ENCODE measurements at places on chromosomes 6 and 20.

DNA sequence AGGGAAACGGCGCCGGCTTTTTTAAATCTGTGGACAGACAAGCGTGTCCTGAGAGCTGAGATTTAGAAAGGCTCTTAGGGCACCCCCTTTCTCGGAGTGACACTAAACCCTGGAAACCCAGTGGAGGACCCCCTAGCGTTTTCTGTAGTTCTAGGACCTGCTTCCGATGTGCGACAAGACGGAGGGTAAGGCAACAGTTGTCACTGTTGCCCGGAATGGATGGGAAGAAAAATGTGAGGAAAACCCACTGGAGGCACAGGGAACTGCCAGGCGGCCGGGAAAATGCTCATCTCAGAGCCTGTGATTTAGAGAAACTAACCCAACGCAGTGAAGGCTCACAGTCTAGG, 551 bp upstream of the ATP5F1E start:
- DNase-seq: no peak

DNA sequence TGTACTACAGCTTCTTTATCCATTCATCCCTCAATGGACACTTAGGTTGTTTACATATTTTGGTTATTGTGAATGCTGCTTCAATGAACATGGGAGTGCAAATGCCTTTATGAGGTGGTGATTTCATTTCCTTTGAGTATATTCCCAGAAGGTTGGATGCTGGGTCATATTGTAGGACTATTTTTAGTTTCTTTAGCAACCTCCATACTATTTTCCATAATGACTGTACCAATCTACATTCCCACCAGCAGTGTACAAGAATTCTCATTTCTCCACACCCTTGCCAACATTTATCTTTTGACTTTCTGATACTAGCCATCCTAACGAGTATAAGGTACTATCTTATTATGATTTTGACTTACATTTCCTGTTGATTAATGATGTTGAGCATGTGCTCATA, 269.0 kb downstream of the C6orf118 start:
- DNase-seq: no peak

GRCh38 chr6:18328540-18328939, 58.6 kb upstream of the RNF144B start:
- DNase-seq: no peak

DNA sequence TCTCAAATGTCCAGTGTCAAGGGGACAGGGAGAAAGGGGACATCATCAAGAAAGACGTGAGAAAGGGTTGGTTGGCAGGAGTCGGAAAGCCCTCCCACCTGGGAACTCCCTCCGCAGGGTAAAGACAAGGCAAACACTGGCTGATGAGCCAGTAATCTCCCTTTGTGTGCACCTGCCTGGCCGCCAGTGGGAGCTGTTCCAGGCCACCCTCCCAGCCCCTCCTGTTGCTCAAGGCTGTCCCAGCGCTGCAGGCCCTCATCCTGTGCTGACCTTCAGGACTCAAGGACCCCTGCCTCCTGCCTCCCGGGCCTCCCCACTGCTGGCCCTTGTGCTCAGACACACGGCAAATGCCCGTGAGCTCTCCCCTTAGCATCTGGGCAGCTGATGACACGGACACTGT, 7.4 kb downstream of the FRMD1 start:
- DNase-seq: no peak

DNA sequence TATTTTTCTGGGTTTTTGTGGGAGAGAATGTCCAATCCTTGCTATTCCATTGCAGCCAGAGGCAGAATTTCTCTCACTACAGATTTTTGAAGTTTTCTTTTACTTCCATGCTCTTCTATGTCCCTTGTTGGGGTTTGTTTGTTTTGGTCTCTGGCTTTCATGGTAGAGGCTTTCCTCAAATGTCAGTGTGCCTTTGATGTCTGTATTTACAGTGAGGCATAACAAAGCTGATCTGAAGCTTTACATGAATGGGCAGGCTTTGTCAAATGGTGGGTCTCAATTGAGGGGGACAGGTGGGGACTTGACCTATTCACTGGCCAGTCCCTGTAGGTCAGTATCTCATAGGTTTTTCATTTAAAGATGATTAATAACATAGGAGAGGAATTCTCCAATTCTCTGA, 8.6 kb upstream of the CARMIL1 start:
- no peak for DNase-seq

DNA sequence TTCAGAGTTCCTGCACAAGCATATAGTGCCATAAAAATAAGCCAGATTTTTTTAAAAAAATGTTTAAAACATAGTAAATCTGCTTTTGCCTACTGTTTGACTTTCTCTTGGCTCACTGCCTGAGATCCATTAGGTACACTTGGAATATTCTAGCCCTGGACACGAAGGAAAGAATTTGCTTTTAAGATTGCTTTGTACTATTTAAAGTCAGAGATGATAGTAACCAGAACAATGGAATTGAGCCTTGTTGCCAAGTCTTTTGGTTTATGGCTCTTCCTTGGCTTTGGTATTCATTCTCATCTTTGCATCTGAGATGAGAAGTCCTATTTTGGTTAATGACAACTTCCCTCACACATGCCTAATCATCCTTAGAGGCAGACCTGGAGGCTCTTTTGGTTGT, 32.4 kb downstream of the CNR1 start:
- no peak for DNase-seq

DNA sequence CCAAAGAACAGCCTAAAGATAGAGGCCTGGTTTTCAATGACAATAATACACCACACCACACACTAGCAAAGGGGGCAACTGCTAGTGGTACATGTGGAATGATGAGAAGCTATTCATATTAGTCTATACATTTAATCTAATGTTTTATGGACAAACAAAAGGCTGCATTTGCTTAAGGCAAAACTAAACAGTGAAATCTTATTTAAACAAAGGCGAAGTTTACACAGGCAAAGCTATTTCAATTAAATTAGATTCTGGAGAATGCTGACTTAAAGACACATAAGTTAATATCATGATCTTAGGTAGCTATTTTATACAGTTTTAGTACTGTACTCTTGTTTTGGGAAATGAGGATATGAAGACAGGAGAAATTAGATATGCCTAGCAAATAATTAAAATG, 53.9 kb upstream of the SIM1 start:
- DNase-seq: no peak

DNA sequence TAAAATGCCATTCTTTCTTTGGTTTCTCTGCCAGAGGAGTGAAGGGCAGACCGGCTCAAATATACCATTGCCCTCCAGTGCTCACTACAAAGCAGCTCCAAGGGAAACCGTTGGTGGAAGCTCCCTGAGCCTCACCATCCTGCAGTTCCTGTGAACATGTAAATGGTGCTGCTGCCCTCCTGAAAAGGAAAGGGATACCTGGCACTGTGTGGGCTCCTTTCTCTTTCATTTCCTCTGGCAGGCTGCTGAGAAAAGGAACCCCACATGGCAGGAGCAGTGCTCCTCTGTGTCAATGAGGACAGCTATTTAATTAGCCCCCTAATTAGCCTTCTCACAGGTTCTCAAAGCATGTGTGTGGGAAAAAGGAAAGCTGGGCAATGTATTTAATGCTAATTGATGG, 142.5 kb downstream of the KLHL32 start:
- DNase-seq: no peak

GRCh38 chr6:11272491-11273192, 40.2 kb upstream of the NEDD9 start:
- DNase-seq: no peak

- no peak for DNase-seq
These were observed 58.4 kb upstream of the ARMH2 start for GRCh38 chr6:24856901-24857670.

DNA sequence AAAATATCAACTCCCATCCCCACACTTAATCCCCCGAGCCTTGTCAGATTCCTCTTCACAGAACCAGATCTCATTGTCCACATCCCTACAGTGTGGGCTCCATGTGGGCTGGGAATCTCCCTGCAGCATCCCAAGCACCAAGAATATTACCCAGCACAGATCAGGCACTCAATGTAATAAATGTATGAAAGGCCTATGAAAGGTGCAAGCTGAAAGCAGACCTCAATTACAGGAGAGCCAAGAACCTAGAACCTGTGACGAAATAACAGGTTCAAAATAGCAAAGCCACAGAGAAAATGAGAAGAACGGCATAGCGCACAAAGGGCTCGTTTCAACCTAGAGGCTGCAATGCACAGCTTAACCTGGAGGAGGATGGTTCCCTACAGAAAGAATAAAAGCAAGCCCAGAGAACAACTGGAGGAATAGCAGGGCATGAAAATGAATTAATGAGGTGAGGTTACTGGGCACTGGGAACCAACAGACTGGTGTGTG, 3.1 kb downstream of the SLC23A2 start:
- DNase-seq: no peak

- no peak for DNase-seq
These were observed 7.0 kb downstream of the CD2AP start for GRCh38 chr6:47484616-47485015.

DNA sequence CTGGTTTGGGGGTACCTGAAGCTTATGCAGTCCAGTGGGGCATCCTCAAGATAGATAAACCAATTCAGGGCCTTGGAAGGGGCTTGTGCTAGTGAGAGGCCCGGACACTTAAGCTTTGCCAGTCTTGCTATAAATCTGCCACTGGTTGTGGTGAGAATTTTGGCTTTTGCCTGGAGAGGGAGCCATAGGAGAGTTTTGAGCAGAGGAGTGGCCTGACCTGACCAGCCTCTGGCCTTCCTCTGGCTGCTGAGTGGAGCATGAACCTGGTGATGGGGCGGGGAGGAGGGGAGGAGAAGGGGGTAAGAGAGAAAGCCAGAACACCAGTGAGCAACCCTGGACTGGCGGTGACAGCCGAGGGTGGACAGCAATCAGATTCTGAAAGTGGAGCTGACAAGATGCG, 7.1 kb downstream of the TMEM74B start:
- peak; percentile 10 for DNase-seq

DNA sequence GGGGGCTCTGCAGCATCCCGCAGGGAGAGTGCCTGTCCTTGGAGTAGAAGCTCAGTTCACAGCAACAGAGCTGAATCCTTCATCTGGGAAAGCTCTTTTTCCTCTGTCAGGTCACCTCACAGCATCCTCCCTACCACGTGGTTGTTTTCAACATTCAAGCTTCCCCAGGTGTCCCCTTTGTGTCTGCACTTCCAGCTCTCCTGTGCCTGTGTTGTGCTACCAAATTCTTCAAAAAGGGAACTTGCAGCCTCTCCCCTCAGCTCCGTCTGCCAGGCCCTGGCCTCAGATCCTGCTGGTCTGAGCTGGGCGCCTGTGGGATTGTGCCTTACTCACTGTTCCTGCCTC, 108.4 kb downstream of the FOXF2 start:
- no peak for DNase-seq

DNA sequence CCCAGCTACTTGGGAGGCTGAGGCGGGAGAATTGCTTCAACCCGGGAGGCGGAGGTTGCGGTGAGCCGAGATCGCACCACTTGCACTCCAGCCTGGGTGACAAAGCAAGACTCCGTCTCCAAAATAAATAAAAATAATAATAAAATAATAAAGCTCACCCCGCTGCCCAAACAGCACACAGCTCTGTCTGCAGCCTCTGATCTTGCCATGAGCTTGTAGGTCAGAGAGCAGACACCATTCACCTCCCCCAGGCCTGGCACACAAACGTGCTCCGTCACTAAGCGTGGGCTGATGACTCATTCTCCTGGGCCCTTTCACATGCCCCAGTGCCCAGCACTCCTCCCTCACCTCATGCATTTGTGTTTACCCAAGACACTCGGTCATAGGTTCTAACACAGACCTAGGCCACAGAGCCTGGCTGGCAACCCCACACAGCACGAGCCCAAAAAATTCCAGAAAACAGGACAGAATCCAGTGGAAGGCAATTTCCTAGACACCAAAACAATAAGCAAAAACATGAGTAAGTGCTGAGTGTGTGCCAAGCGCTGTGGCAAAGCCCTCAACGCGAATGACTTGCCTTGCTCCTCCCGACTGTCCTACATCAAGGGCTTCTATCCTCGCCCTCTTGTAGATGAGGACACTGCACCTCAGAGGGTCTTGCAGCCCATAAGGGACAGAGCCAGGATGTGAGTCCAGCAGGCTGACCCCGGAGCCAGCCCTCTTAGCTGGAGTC, 18.0 kb downstream of the ATP9A start:
- DNase-seq: peak; percentile 97

DNA sequence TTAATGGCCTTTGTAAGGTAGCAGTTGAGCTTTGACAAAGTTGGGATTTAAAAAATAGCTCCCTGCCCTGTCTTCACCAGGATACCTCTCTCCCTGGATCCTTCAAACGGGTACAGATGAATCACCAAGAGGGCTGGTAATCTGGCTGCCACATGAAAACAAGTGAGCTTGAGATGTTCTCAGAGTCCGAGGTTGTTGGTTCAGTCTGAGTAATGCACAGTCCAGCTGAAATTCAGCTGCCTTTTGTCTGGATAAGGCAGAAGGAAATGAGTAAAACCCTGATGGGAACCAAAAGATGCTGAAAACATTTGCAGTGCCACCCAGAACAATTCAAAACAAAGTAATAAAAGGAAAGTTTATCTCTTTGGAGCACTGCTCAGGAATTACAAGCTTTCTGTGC, 86.8 kb downstream of the GJA1 start:
- DNase-seq: no peak

- DNase-seq: no peak
These were observed 545.4 kb downstream of the ADGRB3 start for GRCh38 chr6:69180361-69181067.

- DNase-seq: no peak
These were observed 140.1 kb upstream of the SPACA1 start for GRCh38 chr6:87907521-87907920.

DNA sequence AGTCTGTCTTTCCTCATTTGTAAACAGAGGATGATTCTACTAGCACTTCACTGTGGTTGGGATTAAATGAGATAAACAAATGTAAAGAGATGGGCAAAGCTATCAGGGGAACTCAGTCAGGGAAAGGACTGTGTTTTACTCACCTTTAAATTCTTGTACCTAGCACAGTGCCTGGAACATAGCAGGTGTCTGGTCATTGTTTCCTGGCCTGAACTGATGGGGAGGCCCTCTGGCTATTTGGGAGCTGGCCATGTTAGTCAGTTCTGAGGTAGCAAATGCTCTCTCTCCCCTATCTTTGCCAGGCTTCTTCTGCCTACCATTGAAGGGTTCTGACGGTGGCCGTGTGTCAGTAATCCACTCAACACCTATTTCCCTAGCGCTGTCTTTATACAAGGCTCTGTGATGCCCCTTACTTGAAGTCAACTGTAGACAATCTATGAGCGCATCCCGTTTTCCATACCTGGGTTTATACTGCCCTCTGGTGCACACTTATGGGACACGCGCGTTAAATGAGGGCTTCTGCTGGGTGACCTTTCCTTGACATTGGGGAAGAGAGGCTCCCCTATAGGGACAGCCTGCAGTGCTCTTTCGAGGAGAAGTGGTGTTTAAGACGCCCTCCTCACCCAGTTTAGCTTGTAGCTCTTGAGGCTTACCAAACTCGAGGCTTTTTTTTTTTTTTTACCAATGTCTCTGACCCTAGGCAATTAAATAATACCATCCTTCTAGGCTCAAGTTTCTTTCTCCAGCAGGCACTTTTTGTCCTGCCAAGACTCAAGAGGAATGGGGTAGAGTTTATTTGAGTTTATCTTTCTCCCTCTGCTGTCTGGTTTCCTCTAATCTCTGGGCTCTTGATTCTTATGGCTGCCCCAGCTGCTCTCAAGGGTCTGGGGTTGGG, 4.0 kb upstream of the SPATS1 start:
- peak; percentile 77 for DNase-seq

DNA sequence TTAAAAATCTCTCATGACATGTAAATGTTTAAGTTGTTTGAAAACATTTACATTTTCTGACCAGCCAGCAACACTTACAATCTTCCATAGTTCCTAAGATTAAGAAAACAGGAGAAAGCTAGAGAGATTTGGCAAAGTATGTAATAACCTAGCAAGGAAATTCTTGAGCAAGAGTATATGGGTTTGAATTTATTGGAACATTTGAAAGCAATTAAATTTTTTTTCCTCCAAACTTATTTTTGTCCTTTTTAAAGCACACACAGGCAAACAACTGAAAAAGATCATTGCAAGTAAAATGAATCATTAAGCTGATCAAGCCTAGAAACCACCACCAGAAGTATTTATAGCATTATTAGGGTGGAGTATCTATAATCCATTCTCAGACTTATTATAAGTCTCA, 20.1 kb upstream of the ZNF217 start:
- no peak for DNase-seq
